ENCODE measurements at places on chromosomes 2 and 18. TPM values are rescaled to one million over a fixed set of nuclear protein-coding genes. Genes with fewer than 3 reads are reported as not detected.

CXCR1 gene
- total RNA-seq = not detected

LYPD6B gene
- total RNA-seq = not detected

DNA sequence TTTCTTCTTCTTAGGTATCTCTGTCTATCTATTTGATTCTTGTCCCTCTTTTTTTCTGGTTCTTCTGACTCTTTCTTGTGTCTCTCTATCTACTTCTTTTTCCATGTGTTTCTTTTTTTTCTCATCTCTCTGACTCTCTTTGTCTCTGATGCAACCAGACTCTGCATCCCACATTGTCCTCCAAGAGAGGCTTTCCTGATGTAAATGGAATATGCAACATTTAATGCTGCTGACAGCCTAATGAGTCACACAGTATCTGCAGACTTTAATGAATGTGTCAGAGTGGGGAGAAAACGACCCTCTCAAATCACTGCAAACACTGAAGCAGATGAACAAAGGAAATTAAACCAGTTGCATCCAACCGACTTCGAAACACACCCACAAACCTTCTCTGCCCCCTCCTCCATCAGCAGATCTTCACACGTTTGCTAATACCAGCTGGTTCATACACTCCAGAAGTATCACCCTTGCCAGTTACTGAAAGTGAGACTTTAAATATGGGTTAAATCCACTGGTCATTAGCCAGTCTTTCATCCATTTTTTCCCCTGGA, 351.5 kb downstream of the TXNL1 start:
- DNase-seq = no peak

- DNase-seq = peak; percentile 45
Observed at GRCh38 chr2:233060980-233061590, 943 bp downstream of the INPP5D start.

GRCh38 chr2:43127208-43127940, 99.0 kb downstream of the ZFP36L2 start:
- DNase-seq = peak; percentile 93

- no peak for DNase-seq
Observed at GRCh38 chr2:15119722-15120175, 441.4 kb downstream of the NBAS start.

Data from CD4-positive, alpha-beta T cell (primary cell).